Transverse colon (tissue), 4 donors: ENCODE measurements at places on chromosomes 6 and 20. TPM values are rescaled to one million over a fixed set of nuclear protein-coding genes. Genes with fewer than 3 reads are reported as not detected.

Gene PREX1
- 20.8 TPM for total RNA-seq

DNA sequence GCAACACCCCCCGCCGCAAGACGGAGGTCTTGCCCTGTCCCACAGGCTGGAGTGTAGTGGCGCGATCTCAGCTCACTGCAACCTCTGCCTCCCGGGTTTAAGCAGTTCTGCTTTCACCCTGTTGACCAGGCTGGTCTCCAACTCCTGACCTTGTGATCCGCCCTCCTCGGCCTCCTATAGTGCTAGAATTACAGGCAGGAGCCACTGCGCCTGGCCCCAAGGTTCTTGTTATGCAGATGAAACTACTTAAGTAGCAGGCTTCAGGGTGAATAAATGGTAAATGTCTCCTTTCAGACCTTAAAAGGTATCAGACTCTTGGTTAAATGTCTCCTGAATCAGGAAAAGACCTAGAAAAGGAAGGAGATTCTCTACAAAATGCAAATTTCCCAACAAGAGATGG lies 95.4 kb upstream of the TMEM181 start:
- DNase-seq, result no peak

Gene SEMG1
- total RNA-seq, result not detected

Gene AHI1
- total RNA-seq, result 16.2 TPM

- no peak for DNase-seq
Observed at GRCh38 chr20:22008456-22008855, 303.0 kb downstream of the PAX1 start.

DNA sequence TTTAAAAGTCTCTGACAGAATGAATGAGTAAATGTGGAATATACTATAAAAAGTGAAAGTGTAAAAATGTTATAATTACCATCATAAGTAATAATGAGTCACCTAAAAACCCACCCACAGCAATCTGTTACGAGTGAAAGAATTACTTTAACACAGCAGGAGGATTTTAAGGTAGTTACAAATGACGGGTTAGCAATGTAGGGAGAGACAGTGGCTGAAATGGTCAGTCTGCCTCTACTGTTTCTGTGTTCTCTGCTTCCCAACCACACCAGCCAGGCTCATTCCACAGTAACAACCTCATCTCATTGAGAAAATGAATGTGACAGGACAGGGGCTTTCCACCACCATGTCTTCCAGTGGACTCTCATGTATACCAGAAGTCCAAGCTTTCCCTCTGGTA lies 124.4 kb upstream of the KCNK16 start:
- DNase-seq, result no peak

- DNase-seq, result no peak
Observed at GRCh38 chr6:159279790-159280277, 110.6 kb downstream of the FNDC1 start.

DNA sequence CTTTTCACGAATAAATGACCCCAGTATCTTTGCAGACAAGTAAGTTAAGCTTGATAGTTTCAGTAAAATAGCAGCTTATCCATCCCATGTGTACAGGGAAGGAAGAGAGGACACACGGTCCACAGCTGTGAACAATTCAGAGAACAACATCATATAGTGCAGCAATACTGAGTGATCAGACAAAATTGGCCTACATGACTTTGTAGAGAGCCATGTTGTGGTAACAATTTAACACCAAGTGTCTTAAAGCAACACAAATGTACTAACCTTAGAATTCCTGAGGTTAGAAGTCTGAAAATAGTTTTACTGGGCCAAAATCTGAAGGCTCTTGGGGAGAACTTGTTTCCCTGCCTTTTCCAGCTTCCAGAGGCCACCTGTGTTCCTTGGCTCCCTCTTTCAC lies 12.5 kb downstream of the FAM184A start:
- no peak for DNase-seq

DNA sequence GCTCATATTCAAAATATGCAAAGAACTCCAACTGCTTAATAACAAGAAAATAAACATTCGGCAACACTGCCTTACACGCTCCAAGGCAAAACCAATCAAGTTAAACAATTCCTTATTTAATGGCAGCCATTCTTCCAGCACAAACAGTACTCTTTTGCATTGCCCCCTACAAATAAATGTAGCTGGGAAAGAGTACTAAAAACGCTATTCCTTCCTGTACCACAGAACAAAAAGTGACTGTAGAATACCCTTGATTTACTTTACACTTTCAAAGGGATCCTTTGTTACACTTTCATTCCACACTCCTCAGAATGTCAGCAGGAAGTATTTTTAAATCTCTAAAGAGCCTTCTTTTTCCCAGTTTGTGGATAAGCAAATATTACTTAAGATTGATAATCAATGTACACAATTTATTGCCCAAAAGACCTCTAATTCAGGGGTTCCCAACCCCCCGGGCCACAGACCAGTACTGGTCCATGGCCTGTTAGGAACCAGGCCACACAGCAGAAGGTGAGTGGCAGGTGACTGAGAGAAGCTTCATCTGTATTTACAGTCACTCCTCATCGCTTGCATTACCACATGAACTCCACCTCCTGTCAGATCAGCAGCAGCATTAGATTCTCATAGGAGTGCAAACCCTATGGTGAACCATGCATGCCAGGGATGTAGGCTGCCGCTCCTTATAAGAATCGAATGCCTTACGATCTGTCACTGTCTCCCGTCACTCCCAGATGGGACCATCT lies 51.6 kb downstream of the MBOAT1 start:
- no peak for DNase-seq

Gene MAP7
- total RNA-seq, result 45.4 TPM

Gene GLP1R
- not detected for total RNA-seq

Gene ZMYND8
- 79.4 TPM for total RNA-seq

Gene NKX2-4
- not detected for total RNA-seq

Gene POFUT1
- 52.1 TPM for total RNA-seq

Gene BPIFB2
- total RNA-seq, result not detected

- no peak for DNase-seq
Observed at GRCh38 chr6:100217225-100218012, 223.4 kb upstream of the MCHR2 start.

GRCh38 chr6:162200945-162201690 lies 526.4 kb downstream of the PRKN start:
- no peak for DNase-seq

DNA sequence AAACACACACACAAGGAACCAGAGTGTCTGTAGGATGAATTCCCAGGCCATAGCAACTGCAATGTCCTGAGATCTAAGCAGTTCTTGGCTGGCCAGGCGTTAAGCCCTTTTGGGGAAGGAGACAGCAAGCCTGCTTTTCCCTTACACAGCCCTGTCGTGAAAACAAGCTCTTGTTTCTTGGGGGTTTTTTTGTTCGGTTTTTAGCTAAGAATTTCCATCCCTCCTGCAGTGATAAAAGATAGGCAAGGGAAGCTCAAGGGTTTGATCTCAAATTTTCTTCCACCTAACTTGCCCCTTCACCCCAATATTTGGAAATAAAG lies 1.5 kb downstream of the TNFRSF21 start:
- no peak for DNase-seq

Gene FAM83B
- 20.2 TPM for total RNA-seq

DNA sequence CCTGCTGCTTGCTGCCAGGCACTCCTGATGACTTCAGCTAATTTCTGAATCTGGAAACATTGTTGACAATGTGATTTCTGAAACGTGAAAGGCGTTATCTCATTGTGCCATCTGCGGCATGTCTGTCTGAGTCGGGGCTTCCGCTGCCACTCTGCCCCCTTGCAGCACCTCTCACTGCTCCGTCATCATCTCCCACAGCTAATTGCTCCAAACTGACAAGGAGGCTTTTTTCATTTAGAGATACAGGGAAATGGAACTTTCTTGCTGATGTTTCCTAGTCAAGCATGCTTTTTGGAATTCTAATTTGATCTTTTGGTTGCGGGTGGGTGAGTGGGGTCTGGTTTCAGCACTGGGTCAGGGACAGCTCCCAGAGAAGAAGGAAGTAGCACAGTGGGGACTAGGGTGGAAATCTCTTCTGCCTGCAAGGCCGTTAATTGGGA lies 233.5 kb downstream of the DHX35 start:
- DNase-seq, result no peak

Gene HRH3
- not detected for total RNA-seq

Gene TUBB2B
- total RNA-seq, result 14.9 TPM

DNA sequence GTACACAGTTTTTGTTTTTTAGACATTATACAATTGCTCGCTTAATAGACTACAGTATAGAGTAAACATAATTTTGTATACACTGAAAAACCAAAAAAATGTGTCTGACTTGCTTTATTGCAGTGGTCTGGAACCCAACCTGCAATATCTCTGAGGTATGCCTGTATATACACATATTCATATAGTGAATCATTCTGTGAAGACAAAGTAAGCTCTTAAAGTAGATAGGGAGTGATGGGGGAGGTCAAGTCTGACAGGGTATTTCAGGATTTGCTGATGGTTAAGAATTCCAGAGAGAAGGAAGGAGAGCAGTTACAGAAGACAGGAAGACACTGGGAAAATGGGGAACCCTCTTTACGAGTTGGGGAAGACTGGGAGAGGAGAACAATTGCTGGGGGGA lies 417.9 kb downstream of the CD109 start:
- no peak for DNase-seq

GRCh38 chr20:42790111-42790510 lies 399.6 kb downstream of the PTPRT start:
- DNase-seq, result no peak

GRCh38 chr6:130320908-130321307 lies 44.9 kb upstream of the TMEM200A start:
- no peak for DNase-seq

DNA sequence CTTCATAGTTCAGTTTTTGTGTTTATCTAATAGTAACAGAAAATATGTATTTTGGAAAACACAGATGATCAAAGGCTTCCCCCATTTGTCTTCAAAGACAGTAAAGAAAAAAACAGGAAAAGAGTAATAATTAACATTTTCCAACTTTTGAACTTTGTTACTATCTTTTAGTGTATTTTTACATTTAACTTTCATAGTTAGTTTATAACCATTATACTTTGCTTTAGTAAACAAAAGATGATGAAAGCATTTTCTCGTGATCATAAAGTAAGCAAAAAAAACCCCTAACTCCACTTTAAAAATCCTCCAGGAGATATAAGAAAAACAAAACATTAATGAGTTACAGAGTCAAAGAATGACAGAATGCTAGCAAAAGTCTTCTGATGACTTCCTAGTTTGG lies 13.6 kb upstream of the GPRC6A start:
- DNase-seq, result no peak

Gene RTF2
- 51.3 TPM for total RNA-seq

Gene NKAIN2
- total RNA-seq, result not detected

GRCh38 chr6:9784786-9785185 lies 630.1 kb downstream of the TFAP2A start:
- no peak for DNase-seq

DNA sequence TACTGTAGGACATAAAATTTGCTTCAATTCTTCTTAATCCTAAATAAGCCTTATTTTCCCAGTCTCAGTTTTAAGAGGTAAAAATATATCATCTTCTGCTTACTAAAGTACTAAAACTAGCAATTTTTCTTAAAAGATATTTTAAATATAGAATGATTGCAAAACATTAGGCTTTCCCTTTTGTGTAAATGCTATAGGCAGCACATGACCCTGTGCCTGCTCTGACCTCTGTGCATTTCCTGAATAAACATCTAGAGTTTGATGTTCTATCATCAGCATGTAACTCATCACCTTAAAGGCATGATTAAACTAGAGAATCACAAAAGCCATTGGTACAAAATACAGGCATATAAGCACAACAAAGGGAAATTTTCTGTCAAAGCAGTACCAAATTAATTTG lies 422.7 kb downstream of the TFAP2B start:
- DNase-seq, result no peak

GRCh38 chr6:31094389-31094881 lies 17.9 kb downstream of the C6orf15 start:
- peak; percentile 37 for DNase-seq

Gene PRND
- not detected for total RNA-seq

DNA sequence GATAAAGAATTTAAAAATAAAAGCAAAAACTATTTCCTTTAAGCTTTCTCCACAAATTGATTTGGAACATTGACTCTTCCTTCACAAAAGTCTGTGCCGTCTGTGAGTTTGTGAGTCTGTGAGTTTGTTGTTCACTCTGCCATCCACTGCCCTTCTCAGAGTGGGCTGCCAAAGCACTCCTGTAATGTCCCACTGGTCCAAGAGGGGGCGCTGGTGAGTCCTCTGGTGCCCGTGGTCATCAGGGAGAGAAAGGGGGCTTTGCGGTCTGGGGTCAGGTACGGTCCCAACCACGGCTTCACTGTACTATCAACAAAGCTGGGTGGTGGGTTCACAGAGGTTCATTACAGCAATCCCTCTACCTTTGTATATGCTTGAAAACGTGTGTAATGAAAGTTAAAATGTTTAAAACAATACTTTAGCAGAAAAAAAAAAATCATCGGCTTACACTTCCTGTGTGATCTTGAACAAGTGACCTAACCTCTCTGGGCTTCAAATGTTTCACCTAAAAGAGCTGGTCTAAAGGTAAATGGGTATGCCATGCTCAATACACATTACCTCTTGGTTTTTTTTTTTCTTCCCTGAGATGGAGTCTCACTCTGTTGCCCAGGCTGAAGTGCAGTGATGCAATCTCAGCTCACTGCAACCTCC lies 5.6 kb upstream of the ANKRD60 start:
- peak; percentile 31 for DNase-seq

DNA sequence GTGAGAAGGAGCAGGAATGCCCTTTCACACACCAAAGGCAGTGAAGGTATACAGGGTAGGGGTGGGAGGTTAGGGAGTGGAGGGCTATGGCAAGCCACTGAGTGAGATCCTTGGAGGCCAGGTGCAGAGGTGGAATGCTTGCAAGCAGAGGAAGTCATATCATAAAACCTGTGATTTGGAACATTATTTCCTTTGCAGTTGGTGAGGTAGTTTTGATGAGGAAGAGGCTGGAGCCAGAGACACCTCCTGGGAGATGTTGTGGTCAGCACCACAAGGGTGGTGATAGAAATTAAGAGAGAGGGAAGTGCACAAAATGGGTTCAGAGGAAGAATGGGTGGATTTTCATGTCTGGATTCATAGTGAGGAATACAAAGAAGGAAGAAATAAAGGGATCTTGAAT lies 73.0 kb downstream of the PLCB4 start:
- DNase-seq, result no peak

Gene EYS
- total RNA-seq, result not detected

DNA sequence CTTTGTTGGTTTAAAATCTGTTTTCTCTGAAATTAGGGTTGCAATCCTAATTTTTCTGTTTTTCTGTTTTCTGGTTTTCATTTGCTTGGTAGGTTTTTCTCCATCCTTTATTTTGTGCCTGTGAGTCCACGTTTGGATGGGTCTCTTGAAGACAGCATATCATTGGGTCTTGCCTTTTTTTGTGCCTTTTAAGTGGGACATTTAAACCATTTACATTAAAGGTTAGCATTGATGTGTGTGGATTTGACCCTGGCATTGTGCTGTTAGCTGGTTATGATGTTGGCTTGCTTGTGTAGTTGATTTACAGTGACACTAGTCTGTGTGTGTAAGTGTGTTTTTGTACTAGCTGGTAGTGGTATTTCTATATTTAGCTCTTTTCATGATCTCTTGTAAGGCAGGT lies 28.0 kb upstream of the CST5 start:
- no peak for DNase-seq

GRCh38 chr6:142881761-142882160 lies 63.2 kb downstream of the HIVEP2 start:
- no peak for DNase-seq

Gene ETV7
- 4.2 TPM for total RNA-seq

Gene COQ3
- total RNA-seq, result 5.1 TPM

Gene CCM2L
- 3.2 TPM for total RNA-seq

Gene KHDC3L
- total RNA-seq, result not detected
